ENCODE measurements at places on chromosomes 4 and X.

GRCh38 chrX:17692709-17693346, 44.5 kb upstream of the SCML1 start:
- DNase-seq, result no peak

GRCh38 chr4:5636766-5637670, 71.3 kb downstream of the EVC2 start:
- DNase-seq, result no peak

- DNase-seq, result no peak
Measured at GRCh38 chr4:140702096-140702757, 54.0 kb downstream of the TBC1D9 start.

DNA sequence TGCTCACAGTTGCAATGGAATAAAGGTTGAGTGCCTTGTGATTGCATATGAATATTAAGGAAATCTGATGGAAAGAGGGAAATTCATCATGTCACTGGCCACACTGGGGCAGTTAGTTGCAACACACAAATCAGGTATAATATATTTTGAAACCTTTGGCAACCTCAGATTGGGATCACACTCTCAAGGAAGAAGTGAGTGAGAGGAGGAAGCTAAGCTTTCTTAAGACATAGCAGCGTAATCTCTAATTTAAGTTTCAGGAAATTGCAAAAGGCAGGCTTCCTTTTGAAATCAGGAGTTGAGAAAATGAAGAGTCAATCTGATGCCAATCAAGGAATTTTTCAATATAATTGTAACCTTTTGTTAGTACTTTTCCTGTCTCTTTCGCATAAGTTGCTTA, 12.3 kb upstream of the CLTRN start:
- no peak for DNase-seq

- no peak for DNase-seq
Measured at GRCh38 chr4:82680834-82681233, 117.8 kb downstream of the SCD5 start.

- no peak for DNase-seq
Measured at GRCh38 chr4:125322366-125322730, 7.6 kb downstream of the FAT4 start.

- peak; percentile 29 for DNase-seq
Measured at GRCh38 chr4:26325191-26325590, 4.4 kb downstream of the RBPJ start.

DNA sequence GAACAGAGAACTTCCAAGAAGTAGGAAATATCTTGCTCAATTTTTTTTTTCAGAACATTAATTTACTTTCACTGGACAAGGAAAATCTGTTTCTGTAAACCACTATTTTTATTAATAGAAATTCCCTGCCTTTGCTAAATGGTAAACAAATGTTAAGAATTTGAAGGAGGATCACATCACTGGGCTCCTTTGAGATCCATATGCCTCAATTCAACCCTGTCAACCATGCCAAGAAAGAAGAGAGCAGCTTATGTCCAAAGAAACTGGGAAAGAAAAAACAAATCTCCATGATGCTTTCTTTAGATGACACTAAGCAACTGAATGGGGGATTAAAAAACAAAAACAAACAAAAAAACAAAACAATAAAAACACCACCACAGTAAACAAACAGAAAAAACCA, 47.7 kb downstream of the LNX1 start:
- DNase-seq, result no peak

DNA sequence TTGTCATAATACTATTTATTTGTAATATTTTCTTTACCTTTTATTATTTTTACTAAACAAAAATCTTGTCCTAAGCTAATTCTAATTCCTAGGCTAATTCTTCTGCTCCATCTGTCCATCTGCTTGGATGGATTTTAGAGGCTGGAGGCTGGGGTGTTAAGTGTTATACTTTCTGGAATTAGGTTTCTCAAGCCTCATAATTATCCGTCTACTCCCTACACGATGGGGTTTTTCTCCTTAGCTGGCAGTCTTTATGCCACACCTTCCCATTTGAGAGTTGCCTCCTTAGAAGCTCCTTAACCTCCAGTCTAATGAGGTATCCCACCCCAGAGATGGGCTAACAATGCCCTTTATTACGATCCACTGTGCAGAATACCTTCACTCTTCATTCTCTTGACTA, 37.6 kb upstream of the LGI2 start:
- DNase-seq, result no peak

GRCh38 chrX:54695816-54696487, 102.1 kb downstream of the ITIH6 start:
- DNase-seq, result no peak

DNA sequence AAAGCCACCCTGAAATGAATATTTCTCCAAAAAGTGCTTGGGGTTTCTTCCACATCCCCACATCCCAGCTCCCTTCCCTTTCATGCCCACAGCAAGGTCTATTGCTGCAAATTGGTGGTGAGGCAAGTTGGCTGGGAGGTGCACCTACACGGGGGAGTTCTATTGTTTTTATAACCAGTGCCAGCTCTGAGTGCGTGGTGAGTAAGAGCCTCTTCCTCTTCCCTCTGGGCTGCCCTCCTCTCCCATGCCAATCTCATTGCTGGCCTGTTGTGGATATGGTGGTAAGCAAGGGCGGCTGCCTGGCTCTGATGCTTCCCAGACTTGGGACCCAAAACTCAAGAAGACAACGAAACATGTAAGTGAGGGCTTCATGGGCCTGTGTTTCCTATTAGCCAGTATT, 204.3 kb downstream of the SHROOM3 start:
- no peak for DNase-seq

DNA sequence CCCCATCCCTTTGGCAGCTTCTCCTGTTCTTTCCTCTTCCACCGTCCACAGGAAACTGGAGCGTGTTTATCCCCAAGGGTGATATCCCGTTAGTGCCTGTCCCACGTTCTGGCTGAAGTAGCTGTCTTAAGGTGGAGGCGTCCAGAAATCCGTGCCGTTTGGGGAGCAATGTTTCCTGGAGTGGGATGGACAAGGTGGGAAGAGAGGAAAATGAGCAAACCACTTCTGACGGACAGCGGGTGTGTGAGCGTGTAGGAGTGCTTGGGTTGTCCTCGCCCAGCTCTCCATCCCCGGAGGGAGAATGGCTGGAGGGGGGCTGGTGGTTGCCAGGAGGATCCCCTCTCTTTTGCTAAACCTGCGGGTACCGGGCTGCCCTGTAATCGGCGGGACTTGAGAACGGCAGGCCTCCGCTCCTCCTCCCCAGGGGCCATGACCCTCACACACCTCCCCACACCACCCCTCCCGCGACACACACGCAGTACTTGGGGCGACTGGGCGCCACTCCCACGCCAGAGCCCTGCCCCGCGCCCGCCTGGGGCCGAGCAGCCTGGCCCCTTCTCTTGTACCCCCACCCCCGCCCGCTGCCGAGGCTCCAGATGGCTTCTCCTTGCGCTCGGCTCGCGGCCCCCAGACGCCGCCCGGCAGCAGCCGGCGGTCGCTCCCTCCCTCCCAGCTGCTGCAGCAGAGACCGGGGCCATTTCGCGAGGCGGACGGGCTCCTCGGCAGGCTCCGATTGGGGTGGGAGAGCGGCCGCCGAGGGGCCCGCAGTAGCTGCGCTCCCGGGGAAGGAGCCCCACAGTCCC, 13.9 kb upstream of the PRDM8 start:
- DNase-seq, result peak; percentile 47

GRCh38 chr4:154743683-154744340, at the start of gene LRAT:
TSS of gene LRAT (plus strand) at chr4:154744000. CDS start at chr4:154744327, 327 bp downstream.
- peak; percentile 18 for DNase-seq

All from activated CD4-positive, alpha-beta T cell treated with anti-CD3 and anti-CD28 coated beads for 4 hours (primary cell).